ENCODE measurements at places on chromosomes 11 and 22.
A peak's percentile ranks its signal among the peaks of the same experiment; 100 is the strongest.

- peak; percentile 37 for DNase-seq
Observed at GRCh38 chr22:36546092-36546804, 17.3 kb upstream of the EIF3D start.

DNA sequence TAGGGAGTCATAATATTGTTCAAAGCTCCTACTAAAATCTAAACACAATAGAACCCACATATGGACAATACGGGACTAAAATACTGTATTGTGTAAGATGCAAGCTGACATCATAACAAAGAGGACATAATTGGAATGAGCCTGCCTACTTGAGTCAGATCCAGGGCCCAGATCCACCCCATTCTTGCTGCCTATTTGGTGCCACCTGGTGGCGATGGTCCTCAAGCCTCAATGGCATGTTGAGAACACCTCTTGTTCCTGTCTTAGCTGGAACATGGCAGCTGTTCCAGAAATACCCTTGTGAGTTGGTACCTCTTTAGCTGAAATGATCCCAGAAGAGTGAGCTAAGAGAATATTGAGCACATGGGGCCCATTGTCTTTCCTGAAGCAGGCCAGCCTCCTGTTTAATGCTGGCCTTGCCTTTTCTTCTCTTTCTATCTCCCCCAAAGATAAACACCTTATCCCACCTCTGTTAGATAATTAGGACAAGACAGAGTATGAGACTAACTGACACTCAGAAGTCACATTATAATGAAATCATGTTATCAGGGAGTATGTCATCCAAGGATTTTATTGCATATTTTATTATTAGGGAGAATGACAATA, 680.9 kb upstream of the ANO5 start:
- DNase-seq: peak; percentile 20

DNA sequence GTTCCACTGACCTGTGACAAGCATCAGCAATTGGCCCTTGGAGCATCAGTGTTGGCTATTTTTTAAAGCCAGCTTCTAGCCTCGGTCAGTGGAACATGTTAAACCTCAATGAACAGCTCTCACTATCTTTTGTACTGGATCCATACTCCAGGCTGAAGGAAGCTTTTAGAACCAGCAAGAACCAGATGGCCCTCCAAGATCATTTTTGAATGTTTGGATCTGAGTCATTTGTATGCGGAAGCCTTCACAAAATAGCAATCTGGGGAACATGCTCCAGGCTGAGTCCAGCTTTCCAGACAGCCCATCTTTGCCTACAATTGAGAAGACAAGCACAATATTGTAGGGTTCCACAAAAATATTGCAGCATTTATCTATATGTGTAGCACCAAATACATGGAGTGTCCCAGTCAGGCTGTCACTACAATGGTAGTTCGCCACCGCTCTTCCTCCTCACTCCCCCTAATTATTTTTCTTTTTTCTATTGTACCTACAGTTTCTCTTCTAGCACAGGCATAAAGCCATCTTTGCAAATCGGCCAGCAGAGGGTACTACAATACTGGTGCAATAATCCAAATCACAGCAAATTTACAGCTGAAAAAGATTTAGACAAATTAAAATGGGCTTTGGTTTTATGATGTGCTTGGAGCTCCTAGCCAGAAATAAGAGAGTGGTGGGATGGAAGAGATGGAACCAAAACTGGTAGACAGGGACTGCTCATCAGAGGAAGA, 177.4 kb upstream of the BLID start:
- peak; percentile 68 for DNase-seq

GRCh38 chr11:71118671-71119250, 133.6 kb downstream of the SHANK2 start:
- DNase-seq: no peak

DNA sequence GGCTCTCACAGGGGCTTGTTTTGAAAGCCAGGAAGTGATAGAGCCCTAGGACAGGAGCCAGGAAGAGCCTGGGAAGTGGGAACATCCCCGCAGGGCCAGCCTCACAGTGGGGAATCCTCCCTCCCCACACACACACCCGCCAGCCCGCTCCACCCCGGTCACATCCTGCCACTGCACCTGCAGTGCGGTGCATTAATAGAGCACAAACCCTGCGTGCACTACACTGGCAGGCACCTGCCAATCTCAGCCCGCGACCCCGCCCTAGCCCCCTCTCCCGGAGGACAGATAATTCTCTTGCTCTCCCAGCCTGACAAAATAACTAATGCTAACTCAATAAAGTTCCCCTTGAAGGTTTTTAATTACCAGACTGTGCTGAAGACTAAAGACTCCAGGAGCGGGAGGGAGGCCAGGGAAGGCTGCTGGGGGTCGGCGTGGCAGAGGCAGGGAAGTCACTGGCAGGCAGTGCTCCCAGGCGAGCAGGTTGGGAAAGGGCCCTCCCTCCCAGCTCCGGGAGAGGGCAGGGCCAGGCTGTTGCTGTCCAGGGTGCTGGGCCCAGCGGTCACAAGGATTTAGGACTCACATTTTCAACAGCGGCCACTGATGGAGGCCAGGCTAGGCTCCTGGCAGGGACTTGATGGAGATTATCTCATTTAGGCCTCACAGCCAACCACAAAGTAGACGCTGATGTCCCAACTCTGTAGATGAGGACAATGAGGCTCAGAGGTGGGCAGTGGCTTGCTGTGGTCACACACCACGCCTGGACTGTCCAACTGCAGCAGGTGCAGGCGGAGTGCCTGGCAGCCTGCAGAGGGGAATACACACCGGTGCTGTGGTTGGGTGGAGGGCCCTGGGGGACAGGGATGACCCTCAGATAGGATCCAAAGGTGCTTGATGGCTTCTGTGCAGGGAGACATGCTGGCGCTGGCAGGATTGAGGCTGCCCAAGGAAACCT, 23.9 kb upstream of the TCF20 start:
- DNase-seq: peak; percentile 55

DNA sequence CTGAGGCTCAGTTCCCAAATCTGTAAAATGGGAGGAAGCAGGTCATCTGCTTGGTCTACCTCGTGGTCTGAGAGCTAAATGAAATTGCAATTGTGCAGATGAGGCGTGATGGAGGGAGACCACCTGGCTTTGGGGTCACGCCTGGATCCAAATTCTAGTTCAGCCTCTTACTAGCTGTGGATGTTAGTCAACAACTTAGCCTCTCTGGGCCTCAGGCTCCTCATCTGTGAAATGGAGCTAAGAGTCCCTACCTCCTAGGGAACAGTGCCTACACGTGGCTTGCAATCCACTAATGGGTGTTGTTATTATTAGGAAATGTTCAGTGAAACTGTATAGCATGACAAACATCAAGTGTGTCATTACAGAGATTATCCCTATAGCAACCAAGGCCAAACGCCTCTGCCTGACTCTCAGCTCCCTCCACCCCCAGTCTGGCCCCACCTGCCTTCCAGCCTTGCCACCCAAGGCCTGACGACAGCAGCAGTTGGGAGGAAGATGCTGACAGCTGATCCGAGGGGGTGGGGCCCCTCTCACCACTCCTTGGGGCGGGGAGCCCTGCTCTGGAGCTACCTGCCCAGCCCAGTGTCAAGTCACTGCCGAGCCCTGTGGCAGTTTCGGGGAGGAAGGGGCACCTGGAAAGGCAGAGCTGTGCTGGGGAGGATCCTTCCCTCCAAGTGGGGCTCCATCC, 1.7 kb upstream of the RHOD start:
- peak; percentile 77 for DNase-seq

- DNase-seq: peak; percentile 70
Observed at GRCh38 chr22:28442711-28443525, 236.7 kb downstream of the TTC28 start.

DNA sequence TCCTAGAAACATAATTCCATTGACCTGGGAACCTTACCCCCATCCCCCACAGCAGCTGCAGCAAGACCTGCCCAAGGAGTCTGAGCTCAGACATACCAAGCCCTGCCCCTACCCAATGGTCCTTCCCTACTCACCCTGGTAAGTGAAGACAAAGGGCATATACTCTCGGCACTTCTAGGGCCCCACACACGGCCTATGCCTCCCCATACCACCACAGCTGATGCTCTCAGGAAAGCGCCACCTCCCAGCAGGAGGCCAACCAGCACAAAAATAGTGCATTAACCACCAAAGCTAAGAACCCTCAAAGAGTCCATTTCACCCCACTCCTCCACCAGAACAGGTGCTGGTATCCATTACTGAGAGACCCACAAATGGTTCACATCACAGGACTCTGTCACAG, 74.4 kb upstream of the GUCY1A2 start:
- no peak for DNase-seq

GRCh38 chr11:42098075-42098474, 638.6 kb upstream of the LRRC4C start:
- DNase-seq: no peak

DNA sequence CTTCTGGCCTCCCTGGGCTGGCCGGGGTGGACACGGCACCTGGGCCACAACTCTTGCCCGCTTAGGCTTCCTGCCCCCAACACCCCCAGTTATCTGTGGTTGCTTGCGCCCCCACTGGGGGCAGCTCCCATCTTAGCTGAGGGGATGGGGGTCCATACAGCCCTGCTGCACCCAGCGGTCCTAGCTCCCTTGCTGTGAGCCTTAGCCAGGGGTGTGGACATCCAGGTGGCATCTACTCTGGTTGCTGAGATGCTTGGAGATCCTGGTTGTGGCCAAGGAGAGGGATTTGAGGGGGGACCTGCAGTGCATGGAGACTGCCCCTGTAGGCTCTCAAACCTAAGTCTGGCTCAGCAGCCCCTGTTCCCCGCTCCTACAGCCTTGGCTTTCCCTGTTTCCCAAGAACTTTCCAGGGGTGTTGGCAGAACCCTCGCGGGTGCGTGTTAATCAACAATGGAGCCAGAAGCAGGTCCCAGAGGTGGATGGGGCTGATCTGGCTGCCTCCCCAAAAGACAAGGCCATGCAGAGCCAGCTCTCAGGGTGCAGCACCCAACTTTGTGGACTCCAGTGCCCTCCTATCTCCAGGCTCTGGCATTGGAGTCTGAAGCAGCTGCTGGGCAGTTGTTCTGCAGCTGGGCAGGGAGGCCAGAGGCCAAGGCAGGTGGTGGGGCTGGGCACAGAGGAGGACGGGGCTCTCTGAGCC, 3.3 kb downstream of the KCNQ1 start:
- DNase-seq: no peak

DNA sequence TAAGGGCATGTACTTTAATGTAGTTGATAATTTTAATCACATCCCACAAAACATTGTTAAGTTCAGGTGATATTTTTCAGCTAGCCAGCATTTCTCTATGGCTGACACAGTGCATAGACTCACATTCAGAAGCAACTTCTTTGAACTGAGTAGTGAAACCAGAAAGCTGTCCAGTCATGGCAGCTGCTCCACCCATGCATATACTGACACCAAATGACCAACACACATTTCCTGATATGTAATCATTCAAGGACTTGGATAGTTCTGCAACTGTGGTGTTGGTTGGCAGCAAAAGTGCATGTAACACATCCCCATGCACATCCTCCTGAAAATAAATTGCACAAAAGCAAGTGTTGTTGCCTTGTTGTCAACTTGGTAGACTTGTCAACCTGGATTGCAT, 39.7 kb downstream of the CALCA start:
- DNase-seq: no peak

GRCh38 chr11:66293352-66293751, 1.7 kb downstream of the TMEM151A start:
- no peak for DNase-seq

GRCh38 chr11:114036147-114036811, 23.2 kb upstream of the ZBTB16 start:
- peak; percentile 85 for DNase-seq

- peak; percentile 47 for DNase-seq
Observed at GRCh38 chr11:126284829-126285228, 1.9 kb downstream of the TIRAP start.

DNA sequence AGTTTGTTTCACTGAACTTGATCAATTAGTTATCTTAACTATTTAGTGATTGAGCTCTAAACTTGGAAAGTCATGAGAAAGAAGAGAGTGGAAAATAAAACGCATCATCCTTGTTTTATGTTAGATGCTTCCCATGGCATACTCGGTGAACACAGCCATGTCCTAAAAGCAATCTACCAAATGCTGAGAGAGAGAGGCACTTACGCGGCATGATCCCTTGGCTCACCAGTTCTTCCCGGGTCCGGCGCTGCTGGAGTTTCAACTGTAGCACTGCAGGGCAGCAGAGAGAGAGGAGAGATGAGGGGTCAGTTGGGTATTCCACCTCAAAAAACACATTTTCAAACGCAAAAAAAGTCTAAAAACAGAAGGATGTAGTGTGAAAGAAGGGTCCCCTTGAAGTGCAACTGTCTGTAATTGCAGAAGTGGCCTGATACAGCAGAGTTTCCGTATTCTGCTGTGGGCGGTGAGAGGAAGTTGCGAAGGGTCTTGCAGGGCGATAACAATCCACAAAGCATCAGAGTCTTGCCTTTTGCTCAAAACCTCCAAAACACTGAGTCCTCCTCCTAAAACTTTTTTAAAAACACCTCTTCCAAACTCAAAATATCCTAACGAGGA, 92.7 kb downstream of the SGSM3 start:
- DNase-seq: no peak
